ENCODE measurements at places on chromosomes 7 and 10. TPM values are rescaled to one million over a fixed set of nuclear protein-coding genes. Genes with fewer than 3 reads are reported as not detected.
A peak's percentile ranks its signal among the peaks of the same experiment; 100 is the strongest.

The CLRN3 gene
- total RNA-seq, result not detected

The CTAGE4 gene
- total RNA-seq, result 8.8 TPM

The TMEM270 gene
- total RNA-seq, result not detected

The PLAC9 gene
- total RNA-seq, result 13.4 TPM

GRCh38 chr7:28630350-28630749 lies 218.0 kb downstream of the CREB5 start:
- no peak overlapping the region for H3K4me3 ChIP-seq
- H3K27me3 ChIP-seq, result no peaks in the 10 kb centered on the region
- no peaks in the 10 kb centered on the region for H3K36me3 ChIP-seq
- H3K4me1 ChIP-seq, result no peaks in the 10 kb centered on the region
- no peak for DNase-seq

DNA sequence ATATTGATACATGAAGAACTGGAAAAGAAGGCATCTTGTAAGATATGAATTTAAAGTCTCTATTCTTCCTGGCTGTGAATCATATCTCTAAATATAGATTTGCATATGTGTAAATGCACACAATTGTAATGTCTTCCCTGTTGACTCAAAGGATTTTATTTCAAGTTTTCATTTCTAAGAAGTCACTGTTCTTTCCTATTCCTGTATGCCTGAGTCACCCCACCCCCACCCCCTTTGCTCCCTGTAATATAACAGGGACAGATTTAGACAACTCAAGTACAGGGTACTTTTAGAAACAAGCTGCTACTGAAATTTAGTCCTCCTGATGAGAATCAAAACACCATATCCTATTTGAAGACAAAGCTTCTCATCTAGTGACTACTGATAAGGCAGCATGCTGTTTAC lies 43.0 kb upstream of the HECTD2 start:
- DNase-seq, result no peak
- H3K27ac ChIP-seq, result no peak overlapping the region
- no peak overlapping the region for H3K4me3 ChIP-seq
- H3K4me1 ChIP-seq, result no peaks in the 10 kb centered on the region

GRCh38 chr10:121404611-121405010 lies 193.6 kb downstream of the FGFR2 start:
- DNase-seq, result no peak
- no peak overlapping the region for H3K27ac ChIP-seq

GRCh38 chr10:42930516-42931192 lies 146.2 kb upstream of the RET start:
- no peak overlapping the region for H3K4me3 ChIP-seq
- no peaks in the 10 kb centered on the region for H3K4me1 ChIP-seq
- no peak overlapping the region for H3K27ac ChIP-seq
- no peaks in the 10 kb centered on the region for H3K36me3 ChIP-seq

- H3K27me3 ChIP-seq, result no peaks in the 10 kb centered on the region
- H3K36me3 ChIP-seq, result no peaks in the 10 kb centered on the region
- no peak overlapping the region for H3K27ac ChIP-seq
- no peaks in the 10 kb centered on the region for H3K4me1 ChIP-seq
Measured at GRCh38 chr7:28660132-28660531, 247.8 kb downstream of the CREB5 start.

DNA sequence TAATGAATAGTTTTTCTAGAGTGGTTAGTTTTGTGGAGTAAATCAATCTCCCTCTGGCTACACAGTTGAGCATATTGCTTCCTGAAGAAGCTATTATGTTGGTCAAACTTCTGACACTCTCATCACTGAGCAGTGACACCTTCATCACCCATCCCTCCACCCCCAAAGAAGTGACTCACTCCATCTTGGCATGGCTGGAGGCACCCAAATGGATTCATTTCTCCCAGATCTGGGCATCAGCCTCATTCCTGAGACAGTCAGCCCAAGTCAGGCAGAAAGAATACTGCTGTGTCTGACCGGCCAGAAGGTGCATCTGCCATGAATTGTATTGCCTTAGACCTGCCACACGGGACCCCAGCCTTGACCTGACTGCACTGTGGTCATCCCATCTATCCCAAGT lies 117.0 kb upstream of the HABP2 start:
- H3K4me1 ChIP-seq, result no peaks in the 10 kb centered on the region
- H3K36me3 ChIP-seq, result no peaks in the 10 kb centered on the region
- no peak for DNase-seq
- no peak overlapping the region for H3K27ac ChIP-seq

DNA sequence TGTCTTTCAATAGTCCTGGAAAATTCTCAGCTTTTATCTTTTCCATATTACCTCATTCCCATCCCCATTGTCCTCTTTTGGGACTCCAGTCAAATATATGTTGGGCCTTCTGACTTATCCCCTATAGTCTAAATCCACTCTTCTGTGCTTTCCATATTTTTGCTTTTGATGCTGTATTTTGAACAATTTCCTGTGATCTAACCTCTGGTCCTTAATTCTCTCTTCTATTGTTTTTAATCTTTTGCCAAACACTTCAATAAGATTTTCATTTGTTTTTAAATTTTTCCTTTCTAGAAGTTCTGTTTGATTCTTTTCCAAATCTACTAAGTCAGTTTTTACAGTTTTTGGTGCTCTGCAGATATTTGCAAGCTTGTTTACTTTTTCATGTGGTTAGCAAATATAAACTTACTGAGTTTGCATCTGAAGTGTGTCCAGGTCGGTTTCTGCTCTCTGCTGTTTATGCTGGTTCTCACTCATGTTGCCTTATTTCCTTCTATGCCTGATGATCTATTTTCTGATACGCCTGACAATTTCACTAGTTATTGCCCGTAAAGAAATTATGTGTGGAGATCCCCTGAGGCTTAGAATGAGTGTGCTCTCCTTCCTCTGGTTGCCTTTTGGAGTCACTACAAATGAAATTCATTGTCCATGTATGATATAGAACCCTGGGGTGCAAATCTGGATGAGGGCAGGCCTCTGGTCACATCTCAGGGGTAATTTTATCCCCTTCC lies 110.4 kb downstream of the RBM20 start:
- no peak overlapping the region for H3K4me3 ChIP-seq
- no peaks in the 10 kb centered on the region for H3K36me3 ChIP-seq
- no peaks in the 10 kb centered on the region for H3K4me1 ChIP-seq
- H3K27me3 ChIP-seq, result no peaks in the 10 kb centered on the region
- H3K27ac ChIP-seq, result no peak overlapping the region
- DNase-seq, result no peak

GRCh38 chr7:115060095-115060870 lies 138.4 kb downstream of the MDFIC start:
- no peaks in the 10 kb centered on the region for H3K4me1 ChIP-seq
- no peak overlapping the region for H3K4me3 ChIP-seq
- no peak overlapping the region for H3K27ac ChIP-seq
- no peaks in the 10 kb centered on the region for H3K27me3 ChIP-seq
- DNase-seq, result no peak

- no peaks in the 10 kb centered on the region for H3K27me3 ChIP-seq
Measured at GRCh38 chr7:149104749-149105148, 14.2 kb upstream of the ZNF786 start.

GRCh38 chr7:39651265-39651664 lies 27.9 kb downstream of the RALA start:
- no peak overlapping the region for H3K27ac ChIP-seq
- peaks cover 6% of the 10 kb centered on the region for H3K4me1 ChIP-seq
- no peak overlapping the region for H3K4me3 ChIP-seq

DNA sequence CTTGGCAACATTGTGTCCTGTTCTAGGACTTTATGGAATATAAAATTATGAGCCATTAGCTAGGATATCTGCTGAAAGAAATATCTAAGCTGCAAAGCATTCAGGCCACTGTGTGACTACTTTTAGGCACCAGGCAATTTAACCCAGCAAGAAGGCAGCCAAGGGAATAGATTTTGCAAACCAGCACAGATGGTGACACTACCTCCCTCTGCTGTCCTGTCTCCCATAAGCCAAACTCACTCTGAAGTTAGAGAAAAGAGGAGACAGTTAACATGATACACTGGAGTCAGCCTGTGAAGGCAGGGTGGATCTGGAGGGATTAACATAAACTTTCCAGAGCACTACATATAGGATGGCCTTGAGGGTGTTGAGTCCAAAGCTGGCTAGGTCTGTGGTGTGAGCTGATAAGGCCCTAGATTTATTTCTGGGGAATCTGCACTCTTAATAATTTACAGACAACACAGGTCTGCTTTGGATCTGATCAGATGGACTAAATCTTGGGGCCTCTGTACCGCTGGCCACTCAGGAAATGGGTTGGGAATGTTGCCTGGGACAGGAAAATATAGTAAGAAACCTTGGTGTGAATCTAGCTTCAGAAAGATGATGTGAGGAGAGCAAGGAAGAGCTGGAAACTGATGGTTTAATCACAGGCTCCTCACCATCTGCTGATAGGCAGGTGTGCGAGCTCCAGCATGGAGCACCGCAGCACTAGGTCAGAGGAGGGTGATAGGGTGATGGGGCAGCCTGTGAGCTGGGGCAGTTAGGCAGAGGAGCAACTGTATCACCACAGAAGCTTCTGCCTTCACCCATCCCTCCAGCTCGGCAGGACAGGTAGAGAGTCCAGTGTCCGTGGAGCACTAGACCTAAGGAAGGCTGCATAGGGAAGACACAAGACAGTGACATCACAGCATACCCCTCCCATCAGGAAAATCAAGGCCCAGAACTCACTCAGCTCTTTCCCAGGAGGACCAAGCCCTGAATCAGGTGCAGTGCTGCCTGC lies 229.9 kb upstream of the PRSS1 start:
- no peak for DNase-seq
- no peaks in the 10 kb centered on the region for H3K4me1 ChIP-seq
- H3K27ac ChIP-seq, result peak overlapping the region; percentile 2

DNA sequence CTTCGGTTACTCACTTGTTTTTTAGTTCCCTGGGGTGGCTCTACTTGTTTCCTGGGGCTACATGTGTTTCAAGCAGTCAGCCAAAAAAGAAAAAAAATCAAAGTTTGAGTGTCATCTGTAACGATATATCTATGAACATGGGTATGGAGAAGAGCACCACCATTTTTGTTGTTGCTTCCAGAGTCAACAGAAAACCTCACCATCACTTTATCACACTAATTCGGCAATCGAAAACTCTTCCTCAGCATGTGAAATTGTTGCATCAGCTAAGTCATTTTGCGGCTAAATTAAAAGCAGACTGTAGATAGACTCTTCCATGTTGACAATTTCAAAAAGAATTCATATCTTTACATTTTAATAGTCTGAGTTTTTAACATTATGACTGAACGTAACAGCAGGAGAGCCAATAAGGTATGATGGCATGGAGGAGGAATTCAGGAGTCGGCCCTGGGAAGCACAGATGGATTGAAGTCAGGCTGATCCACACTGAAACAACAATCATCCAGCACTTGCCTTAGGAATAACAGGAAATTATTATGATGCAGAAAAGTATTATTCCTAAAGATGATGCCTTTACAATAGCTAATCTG lies 455.7 kb upstream of the KLF6 start:
- no peak for DNase-seq
- H3K4me3 ChIP-seq, result no peak overlapping the region
- no peaks in the 10 kb centered on the region for H3K36me3 ChIP-seq
- peak overlapping the region; percentile 89 for H3K27ac ChIP-seq

DNA sequence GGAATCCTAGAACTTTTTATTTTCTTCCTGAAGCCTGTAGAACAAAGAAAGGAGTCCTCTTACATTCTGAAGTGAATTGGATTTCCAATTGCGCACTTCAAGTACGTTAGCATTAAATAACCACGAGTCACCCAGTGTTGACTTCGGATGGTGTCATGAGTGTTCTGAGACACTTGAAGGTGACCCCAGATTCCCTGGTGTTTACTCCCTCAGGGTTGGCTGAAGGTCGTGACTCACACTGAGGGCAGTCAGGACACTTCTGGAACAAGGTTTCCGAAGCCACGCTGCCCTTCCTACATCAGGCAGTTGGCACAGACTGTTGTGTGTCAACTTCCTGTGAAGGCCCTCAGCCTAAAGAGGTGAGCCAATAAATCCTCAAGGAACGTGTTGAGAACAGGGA lies 186.6 kb upstream of the CELF2 start:
- H3K27me3 ChIP-seq, result no peaks in the 10 kb centered on the region
- no peak for DNase-seq
- no peak overlapping the region for H3K4me3 ChIP-seq
- H3K36me3 ChIP-seq, result no peaks in the 10 kb centered on the region
- no peaks in the 10 kb centered on the region for H3K4me1 ChIP-seq
- peak overlapping the region; percentile 86 for H3K27ac ChIP-seq

- no peaks in the 10 kb centered on the region for H3K4me1 ChIP-seq
- no peak overlapping the region for H3K27ac ChIP-seq
- H3K27me3 ChIP-seq, result peaks cover 4% of the 10 kb centered on the region
- no peaks in the 10 kb centered on the region for H3K36me3 ChIP-seq
Measured at GRCh38 chr7:45177801-45178200, 20.2 kb downstream of the RAMP3 start.

DNA sequence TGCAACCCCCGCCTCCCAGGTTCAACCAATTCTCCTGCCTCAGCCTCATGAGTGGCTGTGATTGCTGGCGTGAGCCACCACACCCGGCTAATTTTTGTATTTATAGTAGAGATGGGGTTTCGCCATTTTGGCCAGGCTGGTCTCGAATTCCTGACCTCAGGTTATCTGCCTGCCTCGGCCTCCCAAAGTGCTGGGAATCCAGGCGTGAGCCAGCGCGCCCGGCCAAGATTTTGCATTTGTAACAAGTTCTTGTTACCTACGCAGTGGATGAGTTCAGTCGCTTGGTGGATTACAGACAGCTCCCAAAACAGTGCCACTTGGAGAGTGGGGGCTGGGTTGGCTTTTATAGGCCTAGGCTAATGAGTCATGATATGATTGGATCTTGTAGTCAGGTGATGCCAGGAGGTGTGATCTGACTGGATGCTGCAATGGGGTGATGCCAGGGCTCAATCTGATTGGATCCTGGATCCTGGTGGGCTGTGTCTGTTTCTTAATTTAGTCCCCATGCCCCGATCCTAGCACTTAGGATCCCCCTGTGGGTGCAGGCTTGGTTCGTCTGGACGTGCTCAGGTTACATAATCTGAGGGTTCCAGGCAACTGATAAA lies 20.3 kb downstream of the SBDS start:
- no peaks in the 10 kb centered on the region for H3K4me1 ChIP-seq
- no peak overlapping the region for H3K4me3 ChIP-seq
- no peaks in the 10 kb centered on the region for H3K27me3 ChIP-seq
- no peak for DNase-seq
- H3K27ac ChIP-seq, result no peak overlapping the region
- no peaks in the 10 kb centered on the region for H3K36me3 ChIP-seq
